Activated naive CD8-positive, alpha-beta T cell treated with anti-CD3 and anti-CD28 coated beads, Interleukin-2, amount 50 U/mL, for 16 hours (primary cell): ENCODE measurements at places on chromosomes 3 and 15.

- DNase-seq: no peak
Observed at GRCh38 chr3:142087676-142088075, 61.7 kb downstream of the TFDP2 start.

GRCh38 chr3:72444656-72445223 lies 403.5 kb downstream of the SHQ1 start:
- no peak for DNase-seq

GRCh38 chr15:100866386-100867330 lies 13.0 kb upstream of the ALDH1A3 start:
- no peak for DNase-seq

DNA sequence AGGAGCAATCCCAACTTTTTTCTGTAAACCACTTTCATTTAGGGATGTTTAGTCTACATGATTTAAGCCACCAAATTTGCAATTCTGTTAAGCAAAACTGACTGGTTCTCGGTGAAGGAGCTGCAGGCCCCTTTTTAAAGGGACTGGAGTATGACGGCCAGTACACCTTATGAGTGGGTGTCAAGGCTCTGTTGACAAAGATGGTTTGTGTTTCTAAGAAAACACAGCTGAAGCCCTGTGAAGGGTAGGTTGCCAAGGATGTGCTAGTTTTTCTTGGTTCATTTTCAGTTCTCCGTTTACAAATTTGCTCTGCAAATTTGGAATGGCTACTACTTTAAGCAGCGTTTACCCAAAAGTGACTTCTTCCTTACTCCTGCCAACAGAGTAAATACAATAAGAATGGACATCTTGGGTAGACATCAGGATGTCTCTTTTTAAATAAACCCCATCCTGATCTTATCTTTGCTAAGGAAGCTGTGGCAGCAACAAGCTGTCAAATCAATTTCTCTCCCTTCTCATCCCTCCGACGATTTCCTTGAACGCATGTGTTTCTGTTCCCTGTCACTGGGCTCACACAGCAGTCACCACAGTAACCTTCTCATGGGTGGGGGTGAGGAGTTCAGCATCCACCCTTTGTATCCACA lies 58.2 kb upstream of the CMTM8 start:
- no peak for DNase-seq

- DNase-seq: no peak
Observed at GRCh38 chr3:61915296-61915695, 353.9 kb downstream of the PTPRG start.

DNA sequence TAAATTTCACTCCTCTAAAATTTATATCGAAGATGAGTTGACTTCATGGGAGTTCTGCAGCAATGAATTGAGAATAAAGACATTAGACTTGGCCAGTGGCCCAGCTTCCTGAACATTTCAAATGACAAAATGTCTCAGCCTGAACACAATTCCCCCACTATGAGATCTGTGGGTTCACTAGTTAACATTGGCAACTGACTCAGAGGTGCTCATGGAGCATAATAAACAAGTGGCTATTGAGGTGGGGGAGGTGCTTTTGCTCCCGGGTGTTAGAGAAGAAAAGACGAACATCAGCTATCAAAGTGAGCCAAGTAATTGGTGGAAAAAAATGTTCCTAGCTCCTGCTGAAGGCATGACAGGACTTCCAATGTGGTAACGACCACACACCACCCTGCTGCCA lies 6.3 kb downstream of the ATP13A4 start:
- DNase-seq: no peak

DNA sequence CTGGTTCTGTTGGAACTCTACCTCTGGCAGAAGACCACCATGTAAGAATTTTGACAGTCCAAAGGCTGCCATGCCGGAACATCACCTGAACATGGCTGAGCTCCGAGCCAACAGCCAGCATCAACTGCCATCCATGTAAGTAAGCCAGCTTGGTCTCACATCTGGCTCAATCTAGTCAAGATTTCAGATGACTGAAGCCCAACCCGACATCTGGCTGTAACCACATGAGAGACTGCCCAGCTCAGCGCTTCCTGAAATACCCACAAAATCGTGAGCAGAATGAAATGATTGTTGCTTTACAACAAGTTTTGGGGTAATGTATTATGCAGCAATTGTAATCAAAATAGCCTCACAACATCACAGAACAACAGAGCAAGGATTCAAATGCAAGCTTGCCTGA lies 32.9 kb downstream of the GHSR start:
- no peak for DNase-seq

DNA sequence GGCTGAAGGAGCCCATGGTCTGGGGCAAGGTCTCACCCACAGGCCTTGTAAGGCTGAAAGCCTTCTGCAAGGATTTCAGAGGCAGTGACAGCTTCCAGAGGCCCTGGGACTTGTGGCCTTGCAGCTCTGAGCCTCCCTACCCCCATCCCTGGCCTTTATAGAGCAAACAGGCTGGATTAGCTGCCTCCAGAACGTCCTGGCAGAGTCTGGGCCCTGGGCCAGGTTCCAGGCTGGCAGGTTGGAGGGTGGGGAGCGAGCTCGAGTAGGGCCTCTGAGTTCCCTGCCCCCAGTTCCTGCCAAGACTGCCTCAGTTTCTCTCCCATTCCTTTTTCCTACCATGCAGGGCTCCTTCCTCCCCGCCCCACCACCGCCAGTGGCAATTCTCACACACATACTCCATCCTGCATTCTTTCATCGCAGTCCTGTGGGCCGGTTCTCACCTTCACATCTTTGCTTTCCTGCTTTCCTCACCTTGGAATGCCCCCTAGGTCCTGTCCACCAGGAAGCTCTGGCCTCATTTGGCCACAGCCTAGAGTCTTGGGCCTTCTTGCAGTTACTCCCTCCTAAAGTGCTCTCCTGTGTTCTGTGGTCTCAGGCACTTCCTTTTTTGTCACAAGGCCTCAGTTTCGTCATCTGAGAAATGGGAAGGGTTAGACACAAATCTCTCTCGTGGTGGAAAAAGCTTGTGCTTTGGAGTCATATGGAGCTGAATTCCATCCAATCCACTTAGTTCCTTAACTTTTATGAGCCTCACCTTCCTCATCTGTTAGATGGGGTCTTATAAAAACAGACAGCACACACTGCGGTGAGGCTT lies 2.7 kb downstream of the LMAN1L start:
- DNase-seq: no peak

DNA sequence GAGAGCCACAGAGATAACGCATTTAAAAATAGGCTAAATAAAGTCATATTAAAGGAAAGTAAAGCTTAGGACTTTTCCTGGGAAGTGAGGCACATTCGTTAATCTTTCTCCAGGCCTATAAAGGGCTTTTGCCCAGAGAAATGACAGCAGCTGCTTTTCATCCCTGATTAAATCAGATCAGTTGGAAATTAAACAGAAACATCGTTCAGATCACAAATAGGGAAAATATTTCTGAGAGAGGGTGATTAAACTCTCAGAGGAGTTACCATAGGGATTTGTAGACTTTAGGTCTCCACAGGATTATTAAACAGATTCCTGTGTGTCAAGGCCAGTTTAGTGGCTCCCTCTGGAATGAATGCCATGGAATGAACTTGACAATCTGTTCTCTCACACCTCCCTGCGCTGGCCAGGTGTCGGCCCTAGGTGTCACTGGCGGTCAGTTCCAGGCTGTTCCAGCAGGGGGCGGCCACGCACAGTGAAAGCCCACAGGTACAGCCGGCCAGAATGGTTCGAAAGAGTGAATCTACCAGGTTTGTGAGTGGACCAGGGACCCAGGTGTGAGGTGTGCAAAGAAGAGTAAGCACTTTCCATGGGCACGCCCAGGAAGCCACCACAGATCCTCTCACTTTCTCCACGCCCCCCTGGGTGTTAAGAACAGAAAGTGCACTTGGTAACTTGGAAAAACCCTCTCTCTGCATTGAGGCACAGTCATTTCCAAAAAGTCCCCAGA lies 253.0 kb upstream of the RASGRP1 start:
- peak; percentile 58 for DNase-seq
